ENCODE measurements at places on chromosomes 2 and 18.
A peak's percentile ranks its signal among the peaks of the same experiment; 100 is the strongest.

- no peak for DNase-seq
Observed at GRCh38 chr2:152022090-152022489, 76.8 kb downstream of the CACNB4 start.

- DNase-seq: no peak
Observed at GRCh38 chr18:35889677-35890076, 82.8 kb upstream of the RMP24 start.

DNA sequence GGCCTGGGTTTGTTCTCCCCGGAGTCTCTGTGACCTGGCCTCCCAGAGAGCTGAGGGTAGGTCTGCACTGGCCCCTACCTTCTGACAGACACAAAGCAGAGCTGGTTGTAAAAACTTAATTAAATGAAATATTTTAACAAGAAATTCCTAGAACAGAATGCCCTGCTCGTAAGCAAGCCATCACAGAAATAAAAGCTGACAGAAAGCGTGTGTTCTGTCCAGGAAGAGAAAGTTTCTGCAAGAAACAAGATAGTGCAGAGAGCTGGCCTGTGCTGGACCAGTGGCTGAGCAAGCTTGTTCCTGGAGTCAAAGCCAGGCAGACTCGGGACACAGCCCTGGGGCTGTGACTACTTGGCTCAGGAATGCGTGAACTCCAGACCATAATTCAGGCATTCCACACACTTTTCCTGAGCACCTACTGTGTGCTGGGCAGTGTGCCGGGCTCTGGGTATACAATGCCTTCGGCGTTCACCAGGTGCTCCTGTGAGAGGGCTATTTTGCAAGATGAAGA lies 51.6 kb downstream of the APOB start:
- DNase-seq: no peak

GRCh38 chr2:127740665-127741288 lies 39.5 kb downstream of the SFT2D3 start:
- DNase-seq: no peak

- DNase-seq: no peak
Observed at GRCh38 chr2:190336420-190336819, 7.0 kb upstream of the INPP1 start.

DNA sequence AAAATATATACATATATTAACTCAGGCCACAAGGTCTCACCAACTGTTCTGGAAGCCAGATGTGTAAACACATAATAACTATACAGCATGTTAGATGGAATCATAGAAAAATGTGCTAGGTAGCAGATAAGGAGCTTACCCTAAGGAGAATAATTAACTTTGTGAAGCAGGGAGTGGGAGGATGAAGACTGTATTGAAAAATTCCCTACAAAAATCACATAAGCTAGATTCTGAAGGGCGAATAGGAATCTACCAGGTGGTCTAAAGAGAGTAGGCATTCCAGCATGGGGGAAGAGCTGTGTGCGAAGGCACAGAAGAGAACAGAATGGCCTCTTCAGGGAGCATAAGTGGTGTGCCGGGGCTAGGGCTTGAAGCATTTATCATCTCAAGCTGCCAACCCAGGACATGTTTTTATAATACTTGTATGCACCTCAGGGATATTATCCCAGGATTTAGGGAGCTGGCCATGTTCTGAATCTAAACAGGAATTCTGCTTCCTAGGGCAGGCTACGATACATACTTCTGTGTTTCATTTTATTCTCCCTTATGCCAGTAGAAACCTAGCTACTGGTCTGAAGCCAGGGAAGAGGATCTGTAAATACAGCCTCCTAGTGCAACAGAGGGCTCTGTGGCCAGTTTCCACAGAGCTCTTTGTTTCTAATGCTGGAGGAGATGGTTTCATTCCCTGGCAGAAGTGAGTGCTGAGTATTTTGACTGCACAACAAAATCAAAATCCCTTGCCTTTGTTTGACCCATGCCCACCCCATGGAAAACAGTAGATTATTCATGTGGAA lies 56.7 kb downstream of the NEMP2 start:
- no peak for DNase-seq

GRCh38 chr2:30139131-30139870 lies 7.5 kb upstream of the YPEL5 start:
- DNase-seq: no peak

GRCh38 chr2:80403081-80403480 lies 98.5 kb upstream of the LRRTM1 start:
- DNase-seq: no peak

- DNase-seq: no peak
Observed at GRCh38 chr2:130767408-130767775, 12.1 kb downstream of the AMER3 start.

GRCh38 chr18:5309888-5310470 lies 14.5 kb upstream of the ZBTB14 start:
- peak; percentile 30 for DNase-seq

- DNase-seq: no peak
Observed at GRCh38 chr2:146873056-146873455, 971.8 kb upstream of the ACVR2A start.

GRCh38 chr2:25905126-25905525 lies 26.8 kb upstream of the ASXL2 start:
- no peak for DNase-seq

- no peak for DNase-seq
Observed at GRCh38 chr2:202491514-202491913, 115.4 kb downstream of the BMPR2 start.

- DNase-seq: peak; percentile 40
Observed at GRCh38 chr2:174778085-174778981, 14.1 kb upstream of the CHRNA1 start.

GRCh38 chr18:77004555-77005380 lies 127.8 kb downstream of the MBP start:
- DNase-seq: no peak

DNA sequence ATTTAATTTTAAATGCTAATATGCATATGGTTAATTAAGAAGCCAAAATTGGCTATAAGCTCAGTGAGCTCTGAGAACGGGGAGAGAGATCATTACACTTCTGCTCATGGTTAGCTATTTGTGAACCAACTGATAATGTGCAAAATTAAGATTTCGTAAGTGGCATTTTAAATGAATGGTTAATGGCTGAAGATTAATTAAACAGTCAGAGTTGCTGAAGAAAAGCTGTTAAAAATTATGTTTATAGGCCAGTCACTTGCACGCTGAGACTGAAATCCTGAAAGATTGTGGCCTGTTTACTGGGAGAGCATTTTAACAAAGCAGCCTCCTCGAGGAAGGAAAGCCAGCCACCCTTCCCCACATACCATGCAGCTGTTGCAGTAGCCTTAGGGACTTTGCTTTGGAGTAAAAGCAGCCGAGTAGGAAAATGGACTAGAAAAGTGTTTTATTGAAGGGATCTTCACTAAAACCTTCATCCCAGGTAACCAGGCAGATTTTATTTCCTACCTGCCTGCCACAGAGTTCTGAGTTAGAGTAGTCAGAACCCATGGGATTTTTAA lies 218.8 kb upstream of the NRP2 start:
- DNase-seq: no peak

DNA sequence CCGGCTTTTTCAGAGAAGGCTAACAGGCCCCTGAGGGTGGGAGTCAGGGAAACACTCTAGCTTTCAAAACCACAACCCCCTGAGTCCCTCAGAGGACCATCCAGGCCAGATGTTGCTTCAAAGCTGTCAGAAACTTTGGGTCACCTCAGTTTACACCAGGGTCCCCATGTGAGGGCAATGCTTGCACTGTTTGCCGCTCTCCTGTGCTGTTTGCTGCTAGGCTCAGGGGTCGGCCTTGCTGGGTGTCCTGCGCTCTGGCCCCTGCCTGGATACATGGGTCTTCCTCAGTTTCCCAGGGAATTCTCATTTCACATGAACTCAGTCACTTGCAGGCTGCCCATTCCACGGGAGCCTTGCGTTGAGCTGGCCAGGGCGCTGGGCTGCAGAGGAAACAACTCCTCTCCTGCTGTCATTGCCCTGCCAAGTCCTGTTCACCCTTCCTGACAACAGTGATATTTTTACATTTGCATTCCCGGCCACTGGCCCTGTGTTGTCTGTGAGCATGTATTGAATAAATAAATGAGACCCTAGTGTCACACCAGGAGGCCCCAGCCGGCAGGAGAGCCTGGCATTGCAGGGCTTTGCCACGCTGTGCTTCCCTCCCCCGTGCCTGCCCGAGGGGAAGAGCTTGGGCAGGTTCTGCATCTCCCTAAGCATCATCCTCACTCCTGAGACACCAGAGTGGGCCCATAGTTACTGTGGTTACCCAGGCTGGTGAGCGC lies 73.2 kb upstream of the RAB6C start:
- DNase-seq: no peak

- peak; percentile 48 for DNase-seq
Observed at GRCh38 chr2:136254681-136255080, 136.7 kb upstream of the CXCR4 start.

DNA sequence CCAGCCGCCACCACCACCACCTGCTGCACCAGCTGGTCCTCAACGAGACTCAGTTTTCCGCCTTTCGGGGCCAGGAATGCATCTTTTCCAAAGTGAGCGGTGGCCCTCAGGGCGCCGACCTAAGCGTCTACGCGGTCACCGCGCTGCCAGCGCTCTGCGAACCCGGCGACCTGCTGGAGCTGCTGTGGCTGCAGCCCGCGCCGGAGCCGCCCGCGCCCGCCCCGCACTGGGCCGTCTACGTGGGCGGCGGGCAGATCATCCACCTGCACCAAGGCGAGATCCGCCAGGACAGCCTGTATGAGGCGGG lies 1.6 kb downstream of the LRATD1 start:
- no peak for DNase-seq

DNA sequence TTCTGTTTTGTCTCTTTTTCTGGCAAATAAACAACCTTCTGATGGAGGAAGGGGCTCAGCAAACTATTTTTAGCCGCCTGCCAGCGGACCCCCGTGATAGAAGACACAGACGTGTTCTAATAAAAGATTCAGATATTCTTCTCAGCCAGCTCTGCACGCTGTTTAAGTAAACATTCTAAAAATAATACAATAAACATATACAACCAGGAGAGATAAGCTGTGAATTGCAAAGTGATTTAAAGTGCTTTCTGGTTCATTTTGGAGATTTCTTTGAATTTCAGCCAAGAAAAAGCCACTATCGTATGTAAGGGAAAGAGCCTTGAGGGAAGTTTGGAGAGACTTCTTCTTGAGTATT lies 201.3 kb downstream of the EPHA4 start:
- DNase-seq: no peak

- no peak for DNase-seq
Observed at GRCh38 chr2:25131567-25132298, 36.6 kb downstream of the POMC start.

- no peak for DNase-seq
Observed at GRCh38 chr18:52376104-52376503, 36.1 kb downstream of the DCC start.

DNA sequence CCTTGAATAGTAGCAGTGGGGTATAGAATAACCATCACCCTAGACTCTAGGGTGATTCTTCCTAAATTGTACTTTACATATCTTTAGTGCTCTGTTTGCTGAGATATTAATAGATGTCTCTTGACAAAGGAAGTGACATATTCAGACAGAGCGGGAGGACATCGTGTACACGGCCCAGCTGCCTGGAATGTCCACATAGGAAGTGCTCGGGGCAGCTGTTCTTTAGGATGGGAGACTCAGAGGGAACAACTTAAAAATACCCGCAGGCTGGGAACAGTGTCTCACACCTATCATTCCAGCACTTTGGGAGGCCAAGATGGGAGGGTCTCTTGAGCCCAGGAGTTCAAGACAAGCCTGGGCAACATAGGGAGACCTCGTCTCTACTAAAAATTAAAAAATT lies 206.1 kb downstream of the FAM210A start:
- DNase-seq: no peak

- no peak for DNase-seq
Observed at GRCh38 chr2:22355816-22356433, 1029.1 kb upstream of the KLHL29 start.

- peak; percentile 99 for DNase-seq
Observed at GRCh38 chr2:231662028-231662810, 46.1 kb upstream of the PTMA start.

DNA sequence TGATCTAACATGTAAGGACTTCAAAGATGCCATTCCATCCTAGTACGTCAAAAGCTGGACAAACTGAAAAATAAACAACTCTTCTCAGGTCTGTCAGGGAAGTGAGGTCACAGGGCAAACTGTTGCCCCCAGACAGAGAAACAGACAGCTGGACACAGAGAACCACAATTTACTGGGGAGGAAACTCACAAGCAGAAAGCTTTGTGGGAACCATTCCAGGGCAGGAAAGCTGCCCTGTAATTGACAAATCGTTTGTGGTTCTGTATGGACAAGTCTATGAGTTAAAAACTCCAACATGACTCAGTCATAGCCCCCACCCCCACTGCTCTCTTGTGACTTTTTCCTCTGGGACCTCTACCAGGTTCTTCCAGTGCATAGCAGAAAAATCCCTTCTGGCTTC lies 28.4 kb downstream of the MCEE start:
- DNase-seq: no peak

GRCh38 chr2:99636144-99637034 lies 146.6 kb upstream of the REV1 start:
- DNase-seq: no peak

GRCh38 chr18:5879479-5879882 lies 15.8 kb downstream of the TMEM200C start:
- no peak for DNase-seq

DNA sequence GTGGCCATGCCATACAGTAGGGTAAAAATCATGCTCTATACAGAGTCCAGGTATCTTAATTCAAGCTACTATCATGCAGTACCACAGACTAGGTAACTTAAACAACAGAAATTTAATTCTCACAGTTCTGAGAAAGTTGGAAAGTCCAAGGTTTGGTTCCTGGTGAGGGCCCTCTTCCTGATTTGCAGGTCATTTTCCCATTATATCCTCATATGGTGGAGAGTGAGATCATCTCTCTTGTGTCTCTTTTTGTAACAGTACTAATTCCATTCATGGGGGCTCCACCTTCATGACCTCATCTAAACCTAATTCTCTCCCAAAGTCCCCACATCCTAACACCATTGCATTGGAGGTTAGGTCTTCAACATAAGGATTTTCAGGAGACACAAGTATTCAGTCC lies 335.0 kb upstream of the ACVR2A start:
- DNase-seq: no peak

GRCh38 chr2:31150120-31150670 lies 12.0 kb upstream of the GALNT14 start:
- DNase-seq: peak; percentile 20

- no peak for DNase-seq
Observed at GRCh38 chr2:113233593-113234550, 44.8 kb downstream of the PAX8 start.

DNA sequence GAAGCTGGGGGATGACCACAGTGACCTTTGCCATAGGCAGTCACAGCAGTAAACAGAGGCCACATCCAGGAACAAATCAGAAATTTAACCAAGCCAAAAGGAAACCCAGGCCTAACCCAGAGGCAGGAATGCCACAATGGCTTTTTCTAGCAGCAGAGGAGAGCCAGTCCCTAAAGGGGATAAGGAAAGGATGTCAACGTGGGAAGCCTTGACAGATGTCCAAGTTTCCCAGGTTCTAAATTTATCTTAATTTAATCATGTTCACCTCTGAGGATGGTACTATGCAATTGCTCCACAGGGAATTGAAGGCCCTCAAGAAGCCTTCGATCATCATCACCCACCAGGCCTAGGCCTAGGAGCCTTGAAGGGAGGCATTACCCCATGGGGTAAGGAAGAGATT lies 374.7 kb downstream of the TNS1 start:
- DNase-seq: no peak
